ENCODE measurements at places on chromosomes 4 and X.

DNA sequence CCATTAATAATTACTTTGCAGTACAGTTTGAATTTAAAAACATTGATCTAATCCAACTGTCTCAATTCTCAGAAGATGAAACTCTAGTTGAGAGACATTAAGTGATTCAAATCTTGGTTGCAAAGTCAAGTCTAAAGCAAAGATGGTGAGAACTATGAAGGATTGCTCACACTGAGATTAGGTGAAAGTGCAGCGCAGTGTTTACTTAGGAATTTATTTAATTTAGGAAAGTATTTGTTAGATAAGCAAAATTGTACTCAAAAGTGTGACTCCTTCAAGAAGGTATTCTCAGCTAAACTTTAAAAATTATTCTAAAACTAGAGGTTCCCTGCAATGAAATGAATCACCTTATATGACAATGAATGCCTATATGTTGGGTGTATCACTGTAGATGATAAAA is 454.9 kb downstream of the PDGFC start:
- no peak for DNase-seq

- DNase-seq = no peak
Measured at GRCh38 chr4:81085979-81086378, 55.5 kb downstream of the BMP3 start.

GRCh38 chr4:87950493-87950892 is 25.0 kb upstream of the SPP1 start:
- DNase-seq = no peak

- no peak for DNase-seq
Measured at GRCh38 chrX:103910430-103910829, 52.0 kb upstream of the TMSB15B start.

DNA sequence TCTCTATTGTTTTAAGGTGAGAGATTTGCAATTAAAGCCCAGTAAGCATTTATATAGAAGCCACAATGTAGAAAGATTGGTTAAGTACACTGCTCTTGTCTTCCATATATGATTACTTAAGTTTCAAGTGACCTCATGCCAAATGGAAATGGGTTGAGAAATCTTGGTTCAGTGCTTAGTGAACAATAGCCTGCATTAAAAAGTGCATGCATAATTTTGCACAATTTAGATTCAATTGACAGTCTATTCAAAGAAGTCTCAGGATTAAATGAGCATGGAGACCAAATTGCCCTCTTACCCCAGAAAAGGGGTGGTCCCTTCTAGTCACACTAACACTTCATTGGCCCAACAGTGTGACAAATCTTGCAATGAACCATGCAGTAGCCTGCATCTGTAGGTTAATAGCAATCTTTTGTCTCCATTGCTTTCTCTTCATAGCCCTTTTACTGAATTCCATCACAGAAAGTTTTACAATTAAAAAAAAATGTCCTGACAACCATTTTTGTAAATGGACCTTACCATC is 93.6 kb downstream of the HHIP start:
- DNase-seq = no peak

GRCh38 chr4:2572076-2572475 is 35.6 kb downstream of the FAM193A start:
- DNase-seq = no peak
